ENCODE measurements at places on chromosomes 3 and 15.

GRCh38 chr3:149299938-149300801, 33.3 kb downstream of the TM4SF18 start:
- no peak for DNase-seq

GRCh38 chr3:108219336-108219735, 2.9 kb downstream of the IFT57 start:
- DNase-seq = no peak

DNA sequence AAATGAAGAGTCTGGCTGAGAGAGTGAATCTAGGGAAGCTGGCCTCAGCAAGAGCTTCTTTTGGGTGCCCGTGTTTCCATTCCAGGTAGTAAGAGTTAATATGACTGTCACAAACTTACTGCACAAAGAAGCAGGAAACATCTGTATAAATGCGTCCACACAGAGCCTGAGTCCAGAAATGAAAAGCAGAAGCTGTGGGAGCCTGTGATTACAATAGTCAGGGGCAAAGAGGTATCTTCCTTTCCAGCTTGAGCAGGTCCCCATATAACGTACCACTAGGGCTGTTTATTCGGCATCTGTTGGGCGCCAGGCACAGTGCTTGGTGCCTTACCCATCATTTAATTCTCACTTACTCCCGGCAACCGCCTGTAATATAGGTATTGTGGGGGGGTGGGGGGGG, 40.5 kb upstream of the B3GNT5 start:
- DNase-seq = no peak

GRCh38 chr3:69197922-69198530, 75.6 kb upstream of the LMOD3 start:
- peak; percentile 62 for DNase-seq

- DNase-seq = peak; percentile 3
These were observed 36.1 kb downstream of the BNC1 start for GRCh38 chr15:83248151-83249029.

DNA sequence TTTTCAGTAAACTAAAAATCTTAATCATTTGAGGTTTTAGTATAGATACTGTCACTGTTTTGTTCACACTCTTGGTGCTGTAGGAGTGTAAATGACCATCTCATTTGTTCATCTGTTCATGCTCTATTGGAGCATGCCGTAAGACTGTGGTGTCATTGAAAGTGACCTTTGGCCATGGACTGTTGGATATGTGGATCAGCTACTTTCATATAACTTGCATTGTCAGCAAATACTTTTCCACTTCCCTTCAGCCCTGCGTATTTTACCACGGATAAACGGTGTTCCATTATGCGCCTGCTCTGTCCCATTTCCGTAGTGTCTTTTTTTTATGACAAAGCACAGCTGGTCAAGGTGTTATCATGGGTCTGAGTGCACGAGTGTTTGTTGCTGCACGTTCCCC, 32.6 kb upstream of the SENP5 start:
- no peak for DNase-seq

GRCh38 chr3:122671553-122671952, 9.1 kb upstream of the PARP14 start:
- DNase-seq = no peak

DNA sequence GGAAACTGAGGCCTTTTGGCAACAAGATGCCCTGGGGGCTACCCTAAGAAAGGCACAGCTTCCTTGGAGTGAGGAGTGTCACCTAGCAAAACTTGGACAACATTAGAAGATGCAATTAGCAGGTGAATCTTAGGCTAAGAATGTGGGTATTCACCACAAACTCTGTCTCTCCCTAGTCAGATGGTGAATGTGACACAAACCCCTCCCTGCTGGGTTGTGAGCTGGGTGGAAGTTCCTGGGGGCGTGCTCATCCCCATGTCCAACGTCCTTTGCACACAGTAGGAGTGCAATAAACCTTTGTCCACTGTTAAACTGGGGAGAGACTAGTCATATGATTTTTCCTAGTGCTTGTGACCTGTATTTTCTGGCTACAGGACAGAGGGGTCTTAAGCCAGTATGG, 67.1 kb upstream of the SH3GL3 start:
- no peak for DNase-seq

DNA sequence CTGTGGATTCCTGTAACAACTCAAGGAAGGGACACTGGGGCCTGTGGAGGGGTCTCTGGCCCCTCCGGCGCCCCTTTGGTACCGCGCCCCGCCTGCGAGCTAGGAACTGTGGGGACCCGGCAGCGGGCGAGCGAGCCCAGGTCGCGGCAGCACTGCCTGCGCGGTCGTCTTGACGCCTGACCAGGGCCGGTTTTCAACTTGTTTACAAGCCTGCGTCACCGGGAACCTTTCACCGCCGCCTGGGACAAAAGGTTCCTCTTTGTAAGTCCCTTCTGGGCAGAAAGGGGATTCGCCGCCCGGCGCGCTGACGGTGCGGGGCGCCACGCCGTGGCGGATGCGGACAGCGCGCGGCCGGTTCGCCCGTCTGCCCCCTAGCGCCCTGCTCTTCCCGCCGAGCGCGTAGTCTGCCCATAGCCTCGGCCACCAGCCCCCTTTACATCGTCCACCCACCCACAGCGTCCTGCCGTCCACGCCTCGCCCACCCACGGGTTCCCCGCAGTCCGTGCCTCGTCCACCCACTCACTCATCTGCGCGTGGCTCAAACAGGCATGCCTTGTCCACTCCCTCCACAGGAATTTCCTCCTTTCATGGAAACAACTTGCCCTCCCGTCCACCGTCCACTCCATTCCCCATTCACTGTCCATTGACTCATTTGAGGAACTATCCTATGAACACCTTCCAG, 5.5 kb upstream of the CFAP100 start:
- DNase-seq = peak; percentile 36

DNA sequence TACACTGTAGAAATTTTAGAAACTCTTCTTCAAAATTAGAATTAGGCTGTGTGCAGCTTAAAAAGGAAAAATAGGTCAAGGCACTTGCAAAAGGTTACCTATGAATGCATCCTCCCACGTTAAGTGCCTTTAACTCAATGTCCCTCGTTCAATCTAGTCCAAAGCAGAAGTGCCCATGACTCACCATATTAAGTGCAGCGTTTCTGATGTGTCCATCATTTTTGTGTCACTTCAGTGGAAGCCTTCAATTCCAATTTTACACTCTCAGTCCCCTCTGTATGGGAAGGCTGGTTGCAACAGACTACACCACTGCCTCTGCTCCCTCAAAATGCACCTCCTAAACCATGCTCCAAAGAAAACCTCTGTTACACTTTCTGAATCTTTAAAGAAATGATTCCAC, 53.4 kb downstream of the FOXB1 start:
- DNase-seq = no peak

GRCh38 chr3:195042743-195043606, 228.0 kb downstream of the XXYLT1 start:
- no peak for DNase-seq

DNA sequence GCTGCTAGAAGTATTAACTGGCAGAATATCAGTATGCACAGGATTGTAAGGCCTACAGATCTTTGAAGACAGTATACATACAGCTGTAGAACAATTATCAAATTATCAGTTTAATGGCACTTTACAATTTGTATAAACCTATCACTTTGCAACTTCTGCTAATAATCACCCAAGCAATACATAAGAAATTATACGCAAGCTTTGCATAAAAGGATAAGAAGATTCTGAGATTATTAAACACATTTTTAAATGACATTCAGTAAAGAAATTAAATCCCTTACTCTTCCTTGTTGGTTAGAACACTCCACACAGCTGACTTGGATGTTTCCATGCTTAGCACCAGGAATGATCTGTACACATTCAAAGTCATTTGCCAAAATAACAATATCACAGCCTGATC, 46.8 kb downstream of the DMXL2 start:
- DNase-seq = no peak

DNA sequence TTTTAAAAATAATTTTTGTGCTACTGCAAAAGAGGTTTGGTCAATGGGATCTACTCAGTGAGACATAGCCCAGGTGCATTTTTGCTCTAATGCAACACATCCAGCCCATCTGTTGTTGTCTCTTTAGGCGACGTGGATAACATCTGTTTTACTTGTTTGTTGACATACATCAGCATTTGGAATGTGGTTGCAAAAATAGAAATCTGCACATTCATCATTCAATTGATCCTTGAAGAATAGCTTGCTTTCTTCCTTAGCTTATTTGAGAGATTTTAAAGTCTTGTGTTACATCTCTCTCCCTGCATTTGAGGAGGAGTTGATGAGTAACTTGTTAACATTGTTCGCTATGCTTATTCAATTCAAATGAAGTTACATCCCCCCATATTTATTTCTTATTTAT, 1202.3 kb downstream of the NSUN3 start:
- DNase-seq = no peak

DNA sequence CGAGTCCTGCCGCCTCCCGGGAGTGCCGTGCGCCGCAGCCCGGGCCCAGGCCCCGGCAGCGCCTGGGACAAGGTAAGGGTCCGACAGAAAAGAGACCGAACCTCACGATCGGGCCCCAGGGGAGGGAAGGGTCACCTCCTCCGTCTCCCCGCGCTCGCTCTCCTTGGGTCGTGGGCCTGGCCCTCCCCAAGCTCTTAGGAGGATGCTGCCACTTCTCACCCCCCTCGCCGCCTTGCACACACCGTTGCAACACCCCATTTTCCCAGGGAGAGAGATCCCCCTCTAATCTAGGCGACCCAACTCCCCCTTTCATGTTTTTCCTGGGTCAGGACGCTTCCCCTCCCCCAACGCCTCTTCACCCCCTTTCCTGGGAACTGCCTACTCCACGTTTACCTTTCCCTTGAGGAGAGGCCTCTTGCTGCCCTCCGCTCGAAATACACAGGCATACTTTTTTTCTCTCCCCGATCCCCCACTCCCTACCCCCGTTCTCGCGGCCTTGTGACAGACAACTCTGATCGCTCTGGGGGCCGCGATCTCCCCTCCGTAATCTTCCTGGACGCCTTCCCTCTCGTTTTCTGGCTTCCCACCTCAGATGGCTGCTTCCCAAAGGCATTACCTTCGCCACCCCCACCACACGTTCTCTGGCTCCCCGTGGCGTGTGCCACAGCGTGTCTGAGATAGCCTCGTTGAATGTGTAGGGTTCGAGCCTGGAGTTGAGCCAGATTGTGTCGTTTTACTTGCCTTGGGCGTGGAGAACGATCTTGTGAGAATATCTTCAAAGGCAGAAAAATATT, 688 bp downstream of the SETD5 start:
- peak; percentile 27 for DNase-seq

- no peak for DNase-seq
These were observed 306.0 kb upstream of the GBE1 start for GRCh38 chr3:82067420-82067819.

- no peak for DNase-seq
These were observed 74.7 kb upstream of the SOX2 start for GRCh38 chr3:181637056-181637455.

DNA sequence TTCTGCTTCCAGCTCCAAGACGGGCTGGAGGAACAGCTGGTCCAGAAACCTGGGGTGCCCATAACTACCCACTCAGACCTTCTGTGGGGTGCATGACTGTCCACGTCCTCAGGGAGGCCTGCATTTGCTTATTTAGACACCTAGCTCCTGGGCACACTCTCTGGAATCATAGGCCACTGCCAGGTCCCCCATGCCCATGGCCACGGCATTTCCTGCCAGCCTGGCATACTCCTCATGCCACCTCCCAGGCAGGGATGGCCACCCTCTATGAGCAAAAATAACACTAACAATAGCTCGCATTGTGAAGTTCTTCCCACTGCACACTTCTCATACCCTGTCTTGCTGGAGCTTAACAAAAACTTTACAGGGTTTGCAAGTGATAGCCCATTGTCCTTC, 166.9 kb upstream of the TPM1 start:
- DNase-seq = no peak

- DNase-seq = no peak
These were observed 79.1 kb upstream of the CGNL1 start for GRCh38 chr15:57297163-57297593.

DNA sequence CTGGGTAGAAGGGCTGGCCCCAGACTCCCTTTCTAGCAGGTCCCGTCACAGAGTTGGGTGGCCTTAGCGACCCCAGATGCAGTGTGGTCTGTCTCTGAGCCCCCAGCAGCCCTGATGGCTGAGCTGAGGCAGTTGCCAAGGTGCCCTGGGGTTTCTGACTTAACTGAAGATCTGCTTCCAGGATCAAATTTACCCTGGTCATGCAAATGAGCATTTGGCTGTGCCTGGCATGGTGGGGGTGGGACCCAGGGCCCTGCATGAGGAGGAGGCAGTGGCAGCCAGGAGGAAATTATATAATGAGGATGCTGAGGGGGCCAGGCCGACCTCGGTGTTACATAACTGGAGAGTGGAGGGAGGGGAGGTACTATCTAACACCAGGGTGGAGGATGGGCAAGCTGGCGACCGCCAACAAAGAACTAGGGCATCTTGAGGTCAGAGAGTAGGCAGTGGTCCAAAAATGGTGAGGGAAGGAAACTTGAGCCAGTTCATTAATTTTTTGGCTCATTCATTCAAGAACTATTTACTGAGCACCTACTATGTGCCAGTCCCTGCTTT, 16.4 kb downstream of the PLEKHO2 start:
- no peak for DNase-seq

GRCh38 chr3:147305533-147306250, 100.7 kb downstream of the ZIC4 start:
- no peak for DNase-seq

- no peak for DNase-seq
These were observed 99.5 kb downstream of the SV2B start for GRCh38 chr15:91199511-91199910.

DNA sequence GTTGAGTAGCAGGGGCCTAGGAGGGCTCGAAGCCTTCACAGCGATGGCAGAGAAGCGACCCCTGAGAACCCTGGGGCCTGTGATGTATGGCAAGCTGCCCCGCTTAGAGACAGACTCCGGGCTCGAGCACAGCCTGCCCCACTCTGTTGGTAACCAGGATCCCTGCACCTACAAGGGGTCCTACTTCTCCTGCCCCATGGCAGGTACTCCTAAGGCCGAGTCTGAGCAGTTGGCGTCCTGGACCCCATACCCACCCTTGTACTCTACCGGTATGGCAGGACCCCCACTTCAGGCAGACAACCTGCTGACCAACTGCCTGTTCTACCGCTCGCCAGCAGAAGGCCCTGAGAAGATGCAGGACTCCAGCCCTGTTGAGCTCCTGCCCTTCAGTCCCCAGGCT, 4.3 kb downstream of the C15orf39 start:
- DNase-seq = no peak

- DNase-seq = no peak
These were observed 57.5 kb upstream of the TRA2B start for GRCh38 chr3:185995352-185995751.

DNA sequence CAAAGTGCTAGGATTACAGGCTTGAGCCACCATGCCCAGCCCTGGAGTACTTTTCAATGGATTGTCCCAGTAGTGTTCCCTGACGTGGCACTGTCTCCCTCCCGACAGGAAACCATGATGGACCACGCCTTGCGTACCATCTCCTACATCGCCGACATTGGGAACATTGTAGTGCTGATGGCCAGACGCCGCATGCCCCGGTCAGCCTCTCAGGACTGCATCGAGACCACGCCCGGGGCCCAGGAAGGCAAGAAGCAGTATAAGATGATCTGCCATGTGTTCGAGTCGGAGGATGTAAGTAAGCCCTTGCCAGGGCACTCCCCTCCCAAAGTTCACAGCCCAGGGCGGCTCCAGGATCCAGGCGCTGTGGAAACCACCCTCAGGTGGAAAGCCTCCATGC, 168.1 kb downstream of the NSMCE3 start:
- no peak for DNase-seq

All from stimulated activated CD4-positive, alpha-beta T cell treated with anti-CD3 and anti-CD28 coated beads, Interleukin-4, amount 100 ng/mL, for 48 hours (primary cell).